GM23248 (cell line): ENCODE measurements at places on chromosomes 5 and 9.

GRCh38 chr9:91813176-91813795 lies 136.7 kb downstream of the ROR2 start:
- DNase-seq: no peak

DNA sequence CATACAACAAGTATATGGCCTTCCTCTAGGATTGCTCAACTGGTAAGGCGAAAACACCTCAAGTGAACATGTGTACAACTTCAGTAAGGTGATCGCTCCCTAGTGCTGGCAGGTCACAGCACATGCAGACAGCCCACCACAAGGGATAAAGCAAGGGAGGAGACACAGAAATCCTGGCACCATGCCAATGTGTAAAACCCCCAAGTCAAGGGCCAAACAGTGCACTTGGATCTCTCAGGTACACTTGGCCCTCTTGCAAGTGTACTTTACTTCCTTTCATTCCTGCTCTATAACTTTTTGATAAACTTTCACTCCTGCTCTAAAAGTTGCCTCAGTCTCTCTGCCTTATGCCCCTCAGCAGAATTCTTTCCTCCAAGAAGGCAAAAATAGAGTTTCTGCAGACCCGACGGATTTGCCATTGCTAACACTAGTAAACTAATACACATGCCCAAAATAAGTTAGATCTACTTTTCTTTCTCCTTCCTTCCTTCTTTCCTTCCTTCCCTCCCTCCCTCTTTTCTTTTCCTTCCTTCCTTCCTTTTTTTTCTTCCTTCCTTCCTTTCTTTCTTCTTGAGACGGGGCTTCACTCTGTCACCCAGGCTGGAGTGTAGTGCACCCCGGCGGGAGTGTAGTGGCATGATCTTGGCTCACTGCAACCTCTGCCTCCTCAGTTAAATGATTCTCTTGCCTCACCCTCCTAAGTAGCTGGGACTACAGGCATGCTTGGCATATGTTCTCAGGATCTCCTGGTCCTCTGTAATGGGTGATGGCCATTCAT lies 6.8 kb upstream of the LNPEP start:
- DNase-seq: no peak

DNA sequence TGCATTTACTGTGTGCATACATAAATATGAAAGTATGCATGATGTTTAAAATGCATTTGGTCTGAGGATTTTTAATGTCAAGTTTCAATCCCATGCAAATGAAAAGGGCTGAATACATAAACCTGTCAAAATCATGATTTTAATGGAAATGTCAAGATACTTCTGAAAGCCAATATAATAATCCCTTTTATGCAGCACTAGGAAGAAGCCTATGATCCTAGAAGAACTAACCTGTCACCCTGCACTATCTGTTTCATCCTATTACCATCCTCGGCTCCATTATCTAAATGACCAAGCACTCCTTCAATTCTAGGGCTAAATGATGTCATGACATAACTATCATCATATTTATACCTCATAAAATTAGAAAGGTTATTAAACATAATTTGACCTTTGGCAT lies 2229.4 kb upstream of the WWC1 start:
- DNase-seq: no peak

- DNase-seq: no peak
These were observed 17.5 kb downstream of the IRF1 start for GRCh38 chr5:132473019-132473531.

GRCh38 chr5:72537166-72537565 lies 30.0 kb upstream of the ZNF366 start:
- DNase-seq: no peak

DNA sequence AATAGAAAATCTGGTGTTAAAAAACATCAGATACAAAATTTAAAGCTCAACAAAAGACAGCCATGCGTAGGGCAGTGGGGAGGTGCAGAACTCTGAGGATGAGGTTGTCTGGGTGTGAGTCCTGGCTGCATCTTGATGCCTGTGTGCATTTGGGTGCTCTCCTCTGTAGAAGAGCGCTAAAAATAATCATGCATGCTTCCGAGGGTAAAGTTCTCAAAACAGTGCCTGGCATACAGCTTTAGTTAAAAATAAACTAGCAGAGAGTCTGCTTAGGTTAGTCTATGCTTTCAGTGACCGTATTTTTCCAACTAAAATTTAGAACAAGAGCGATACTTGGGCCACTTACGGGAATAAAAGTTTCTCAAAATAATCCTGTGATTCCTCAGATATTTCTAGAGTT lies 55.5 kb upstream of the SPATA31C2 start:
- DNase-seq: no peak

DNA sequence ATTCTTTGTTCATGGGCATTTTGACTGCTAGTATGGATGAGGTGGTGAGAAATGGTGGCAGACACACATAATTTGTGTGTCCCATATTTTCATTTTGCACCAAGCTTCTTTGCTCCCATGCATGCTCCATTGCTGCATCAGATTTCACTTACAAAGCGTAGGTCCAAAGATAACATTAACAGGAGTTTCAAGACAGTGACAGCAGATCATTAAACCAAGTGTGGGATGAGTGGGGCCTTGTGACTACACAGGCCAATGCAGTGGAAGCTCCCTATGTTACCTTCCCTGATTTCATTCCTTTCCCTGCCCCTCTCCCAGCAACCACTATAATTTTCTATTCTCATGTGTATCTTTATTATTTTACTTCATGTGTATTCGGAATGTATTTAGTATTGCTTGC lies 142.0 kb downstream of the AOPEP start:
- no peak for DNase-seq

- no peak for DNase-seq
These were observed 358.0 kb upstream of the PCSK5 start for GRCh38 chr9:75532233-75533050.

DNA sequence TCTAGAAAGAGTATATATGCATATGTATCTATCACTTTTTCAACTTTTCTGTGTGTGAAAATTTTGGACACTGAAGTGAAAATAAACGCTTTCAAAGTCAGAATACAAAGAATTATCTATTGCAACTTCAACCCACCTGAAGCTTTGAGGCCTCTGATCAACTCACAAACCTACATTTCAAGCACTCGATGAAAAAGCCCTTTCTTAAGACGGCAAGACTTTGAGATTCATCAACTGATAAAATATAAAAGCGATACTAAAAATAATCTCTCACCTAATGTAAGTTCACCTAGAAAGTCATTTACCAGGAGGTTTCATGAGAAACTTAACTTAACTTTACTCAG lies 1.2 kb downstream of the GOLPH3 start:
- DNase-seq: peak; percentile 28

DNA sequence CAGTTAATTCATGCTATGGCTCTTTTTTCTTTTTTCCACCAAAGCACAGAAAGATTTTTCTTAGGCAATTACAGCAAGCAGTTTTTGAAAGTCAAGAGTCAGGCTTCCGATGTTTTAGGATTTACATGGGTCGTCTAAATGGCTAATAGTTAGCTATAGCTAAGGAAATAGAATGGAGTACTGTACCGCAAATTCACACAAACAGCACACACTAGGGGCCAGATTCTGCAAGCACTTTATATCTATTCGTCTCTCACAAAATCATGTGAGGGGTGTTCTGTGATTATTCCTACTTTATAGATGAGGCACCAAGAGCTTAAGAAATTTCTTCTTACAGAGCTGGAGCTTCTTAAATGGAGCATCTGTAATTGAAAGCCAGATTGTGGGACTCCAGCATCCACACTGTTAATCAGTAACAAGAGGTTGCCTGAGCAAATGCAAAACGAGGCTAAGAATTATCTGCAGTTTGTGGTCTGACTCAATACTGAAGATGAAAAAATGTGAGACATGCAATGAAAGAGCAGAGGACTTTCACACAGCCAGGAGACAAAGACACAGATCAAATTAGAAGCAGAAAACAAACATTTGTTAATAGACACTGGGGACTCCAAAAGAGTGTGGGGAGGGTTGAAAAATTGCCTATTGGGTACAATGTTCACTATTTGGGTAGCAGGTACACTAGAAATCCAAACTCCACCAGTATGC lies 62.7 kb upstream of the CTXN3 start:
- no peak for DNase-seq

DNA sequence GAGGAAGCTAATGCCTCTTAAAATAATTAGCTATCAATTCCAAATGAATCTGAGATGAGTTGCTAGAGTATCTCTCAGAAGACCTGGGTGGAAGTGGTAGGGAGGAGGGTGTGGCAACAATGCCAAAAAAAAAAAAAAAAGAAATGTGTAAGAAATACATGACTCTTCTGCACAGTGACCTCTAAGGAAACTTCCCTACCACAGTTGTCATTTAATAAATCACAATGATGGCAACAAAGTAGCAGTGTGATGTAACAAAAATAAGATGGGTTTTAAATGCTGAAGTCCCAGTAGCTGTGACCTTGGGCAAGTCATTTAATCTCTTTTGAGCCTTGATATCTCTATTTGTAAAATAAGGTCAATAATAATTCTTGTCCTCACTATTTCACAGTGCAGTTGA lies 7.2 kb downstream of the FOXD1 start:
- DNase-seq: peak; percentile 35

- DNase-seq: no peak
These were observed 6.1 kb downstream of the ANXA2R start for GRCh38 chr5:43033841-43034590.

GRCh38 chr5:62575489-62575888 lies 3.1 kb upstream of the LRRC70 start:
- DNase-seq: no peak

DNA sequence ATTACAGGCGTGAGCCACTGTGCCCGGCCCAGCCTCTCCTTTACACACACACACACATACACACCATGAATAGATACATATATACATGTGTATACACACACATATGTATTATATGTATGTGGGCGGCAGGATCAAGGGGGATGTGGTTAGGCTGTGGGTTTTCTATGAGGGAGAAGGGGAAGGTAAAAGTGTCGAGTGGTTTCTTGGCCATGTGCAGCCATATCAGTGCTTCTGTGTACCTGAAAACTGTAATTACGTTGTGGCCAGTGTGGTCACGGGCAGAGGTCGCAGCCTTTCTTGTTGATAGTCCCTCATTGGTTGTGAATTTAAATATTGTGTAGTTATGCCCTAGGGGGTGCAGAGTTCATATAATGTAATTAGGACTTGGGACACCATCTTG lies 16.5 kb downstream of the CDK20 start:
- DNase-seq: no peak

DNA sequence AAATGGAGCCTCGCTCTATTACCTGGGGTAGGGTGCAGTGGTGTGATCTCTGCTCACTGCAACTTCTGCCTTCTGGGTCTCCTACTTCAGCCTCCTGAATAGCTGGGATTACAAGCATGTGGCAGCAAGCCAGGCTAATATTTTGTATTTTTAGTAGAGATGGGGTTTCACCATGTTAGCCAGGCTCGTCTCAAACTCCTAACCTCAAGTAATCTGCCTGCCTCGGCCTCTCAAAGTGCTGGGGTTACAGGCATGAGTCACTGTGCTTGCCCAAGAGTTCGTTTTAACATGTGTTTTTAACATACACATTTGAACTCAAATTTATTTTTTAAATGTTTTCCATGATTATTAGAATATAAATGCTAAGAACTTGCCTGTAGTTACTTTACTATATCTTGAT lies 34.2 kb downstream of the MARCHF6 start:
- peak; percentile 59 for DNase-seq

DNA sequence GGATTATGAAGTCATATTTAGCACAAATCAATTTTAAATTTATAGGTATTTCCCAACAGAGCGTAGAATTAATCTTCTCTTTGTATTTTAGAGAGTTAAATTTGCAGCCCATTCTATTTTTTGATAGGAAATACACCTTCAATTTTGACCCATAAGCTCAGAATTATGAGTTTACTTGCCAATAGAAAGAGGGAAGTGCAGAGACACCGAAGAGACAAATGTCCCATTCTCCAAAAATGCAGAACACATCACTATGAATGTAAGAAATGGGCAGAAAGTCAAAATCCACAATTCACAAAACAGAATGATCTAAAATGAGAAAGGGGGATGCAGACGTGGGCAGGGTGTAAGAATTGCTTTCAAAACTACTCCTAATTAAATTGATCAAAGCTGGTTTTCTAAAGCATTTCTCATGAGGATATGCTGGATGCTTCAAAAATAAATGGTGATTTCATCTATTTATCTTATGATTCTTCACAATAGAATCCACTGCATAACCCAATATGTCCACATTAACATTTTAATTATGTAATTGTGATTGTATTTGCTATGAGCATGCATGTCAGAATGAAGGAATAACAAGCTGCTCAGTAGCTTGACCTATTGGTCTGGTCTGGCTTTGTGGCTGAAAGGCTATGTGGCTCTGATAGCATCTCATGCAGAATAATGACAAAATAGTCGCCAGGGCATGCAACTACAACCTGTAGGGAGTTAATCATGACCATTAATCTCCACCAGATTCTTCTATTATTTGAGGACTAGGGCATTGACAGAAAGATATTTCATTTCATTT lies 550.1 kb upstream of the CDH18 start:
- DNase-seq: no peak

DNA sequence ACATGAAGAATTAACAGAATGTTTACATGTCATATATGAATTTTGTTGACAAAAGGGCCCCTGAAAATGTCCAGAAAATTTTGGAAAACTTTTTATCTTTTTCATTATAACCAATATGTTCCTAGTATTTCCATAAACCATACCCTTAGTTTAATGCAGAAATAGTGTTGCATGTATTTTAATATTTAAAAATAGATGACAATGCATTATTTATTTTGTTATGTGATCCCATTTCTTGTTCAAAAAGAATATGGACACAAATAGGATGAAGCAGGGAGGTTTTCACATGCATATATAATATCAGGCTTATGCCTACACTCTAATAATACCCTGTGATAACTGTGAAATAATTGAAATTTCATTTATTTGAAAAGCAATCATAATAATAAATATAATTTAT lies 500.5 kb downstream of the CDH18 start:
- DNase-seq: no peak

DNA sequence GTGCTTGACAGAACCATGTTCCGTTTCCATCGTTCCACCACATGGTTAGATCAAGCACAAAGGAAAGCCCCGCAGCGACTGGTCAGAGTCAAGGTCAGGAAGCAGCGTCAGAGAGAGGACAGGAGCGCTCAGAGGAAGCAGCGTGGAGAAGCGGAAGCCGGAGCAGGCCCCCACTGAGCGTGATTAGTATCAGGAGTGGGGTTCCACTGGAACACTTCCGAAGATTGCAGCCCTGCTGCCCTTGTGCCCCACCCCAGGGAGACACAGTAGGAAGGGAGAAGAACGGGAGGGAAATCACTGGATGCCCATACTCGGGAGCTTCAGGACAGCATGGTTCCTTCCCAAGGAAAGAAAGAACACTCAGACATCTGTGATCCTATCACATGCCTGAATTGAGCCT lies 189.0 kb upstream of the PANK3 start:
- DNase-seq: no peak

GRCh38 chr5:167822241-167822640 lies 469.2 kb upstream of the WWC1 start:
- DNase-seq: no peak
